ENCODE measurements at places on chromosomes 1 and 21.

GRCh38 chr1:240831922-240832321 lies 220.0 kb upstream of the GREM2 start:
- no peak for ATAC-seq

GRCh38 chr1:166875302-166875733 lies 746 bp downstream of the TADA1 start:
- ATAC-seq, result no peak

DNA sequence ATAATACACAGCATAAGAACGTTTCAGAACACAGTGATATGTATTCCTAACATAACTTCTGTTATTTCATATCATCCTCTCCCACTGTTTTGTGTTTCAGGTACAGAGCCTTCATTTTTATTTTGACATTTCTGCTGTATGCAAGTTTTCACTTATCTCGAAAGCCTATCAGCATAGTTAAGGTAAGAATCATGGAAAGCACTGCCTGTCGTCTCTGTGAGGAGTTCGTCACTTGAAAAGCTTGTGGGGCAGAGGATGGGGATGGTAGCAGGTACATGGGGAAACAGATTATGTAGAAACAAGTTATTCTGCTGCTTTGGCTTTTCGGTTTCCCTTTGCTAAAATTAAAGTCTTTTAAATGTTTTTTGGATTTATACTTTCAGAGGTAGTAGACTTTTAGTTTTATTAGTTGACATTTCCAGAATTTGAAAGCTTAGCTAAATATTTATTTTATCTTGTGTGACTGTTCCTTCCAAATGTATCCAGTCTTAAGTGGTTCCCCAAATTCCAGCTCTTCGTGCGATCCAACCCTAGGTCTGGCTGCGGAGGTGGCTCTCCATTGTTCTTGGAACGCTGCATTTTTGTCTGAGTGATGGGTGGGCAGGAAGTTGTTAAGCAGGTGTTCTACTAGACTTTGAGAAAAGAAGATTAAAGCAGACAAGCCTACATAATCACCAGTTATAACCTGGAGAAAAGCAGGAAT lies 12.2 kb downstream of the SLC37A1 start:
- no peak for ATAC-seq

DNA sequence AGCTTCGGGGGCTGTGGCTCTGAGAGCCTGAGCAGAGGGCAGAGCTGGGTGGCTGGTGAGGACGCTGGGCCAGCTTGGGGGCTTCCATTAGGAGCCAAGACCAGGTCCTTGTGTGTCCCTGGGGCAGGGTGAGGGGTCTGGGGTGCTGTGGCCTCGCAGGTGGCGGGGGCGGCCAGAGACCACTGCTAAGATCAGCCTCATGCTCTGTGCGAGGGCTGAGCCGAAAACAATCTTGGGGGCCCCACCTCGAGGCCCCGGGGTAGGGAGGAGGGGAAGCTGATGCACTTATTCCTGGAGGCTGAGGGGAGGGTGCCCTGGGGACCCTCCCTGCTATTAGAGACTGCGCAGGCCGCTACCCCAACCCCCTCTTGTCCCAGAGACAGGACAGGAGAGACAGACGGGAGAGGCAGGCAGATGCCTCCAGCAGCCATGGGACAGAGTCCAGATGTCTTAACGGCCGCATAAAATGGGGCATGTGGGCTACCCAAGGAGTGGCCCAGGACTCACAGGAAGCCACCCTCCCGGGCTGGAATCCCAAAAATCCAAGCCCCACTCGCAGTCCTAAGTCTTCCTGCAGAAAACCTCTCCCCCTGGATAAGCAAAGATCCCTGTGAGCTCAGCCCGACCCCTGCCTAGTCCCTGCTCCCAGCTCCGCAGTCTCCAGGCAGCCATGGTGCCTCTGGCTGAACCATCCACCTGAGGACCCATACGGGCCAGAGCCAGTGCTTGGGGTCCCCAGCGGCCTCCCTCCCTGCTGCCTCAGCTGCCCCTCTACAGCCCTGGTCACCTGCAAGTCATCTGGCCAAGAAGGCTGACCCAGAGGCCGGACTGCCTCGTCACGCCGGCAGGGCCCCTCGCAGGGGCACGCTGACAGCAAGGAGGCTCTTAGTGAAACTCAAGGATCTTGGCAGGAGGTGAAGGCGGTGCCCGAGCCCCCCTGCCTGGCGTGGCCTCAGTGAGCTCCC lies 43.6 kb upstream of the COL18A1 start:
- no peak for ATAC-seq

GRCh38 chr1:169044296-169044695 lies 62.2 kb upstream of the ATP1B1 start:
- ATAC-seq, result peak; percentile 81

GRCh38 chr1:232385221-232385620 lies 244.7 kb downstream of the SIPA1L2 start:
- no peak for ATAC-seq

DNA sequence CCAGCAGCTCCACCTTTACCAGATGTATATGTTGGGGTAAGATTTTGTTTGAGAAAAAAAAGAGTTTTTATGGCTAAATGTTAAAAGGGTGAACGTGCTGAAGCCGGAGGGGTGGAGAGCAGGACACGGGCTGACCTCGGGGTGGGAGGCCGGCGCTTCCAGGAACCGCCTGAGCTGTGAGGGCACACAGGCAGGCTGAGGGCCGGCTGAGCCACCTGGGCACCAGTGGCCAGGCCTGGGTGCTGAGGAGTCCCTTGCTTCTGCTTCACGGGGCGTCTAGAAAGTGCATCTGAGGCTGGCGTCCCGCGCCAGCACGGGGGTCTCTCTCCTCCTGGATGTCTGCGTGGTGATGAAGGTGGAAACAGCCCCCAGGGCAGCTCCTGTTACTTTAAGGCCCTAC lies 33.6 kb upstream of the ADARB1 start:
- no peak for ATAC-seq

GRCh38 chr1:182256931-182257330 lies 134.7 kb downstream of the GLUL start:
- ATAC-seq, result no peak
